Activated CD4-positive, alpha-beta T cell treated with anti-CD3 and anti-CD28 coated beads, Interleukin-2, amount 10 ng/mL, durations not matched to agents 7 days and 5 days (primary cell): ENCODE measurements at places on chromosomes 5 and 9. TPM values are rescaled to one million over a fixed set of nuclear protein-coding genes. Genes with fewer than 3 reads are reported as not detected.

DNA sequence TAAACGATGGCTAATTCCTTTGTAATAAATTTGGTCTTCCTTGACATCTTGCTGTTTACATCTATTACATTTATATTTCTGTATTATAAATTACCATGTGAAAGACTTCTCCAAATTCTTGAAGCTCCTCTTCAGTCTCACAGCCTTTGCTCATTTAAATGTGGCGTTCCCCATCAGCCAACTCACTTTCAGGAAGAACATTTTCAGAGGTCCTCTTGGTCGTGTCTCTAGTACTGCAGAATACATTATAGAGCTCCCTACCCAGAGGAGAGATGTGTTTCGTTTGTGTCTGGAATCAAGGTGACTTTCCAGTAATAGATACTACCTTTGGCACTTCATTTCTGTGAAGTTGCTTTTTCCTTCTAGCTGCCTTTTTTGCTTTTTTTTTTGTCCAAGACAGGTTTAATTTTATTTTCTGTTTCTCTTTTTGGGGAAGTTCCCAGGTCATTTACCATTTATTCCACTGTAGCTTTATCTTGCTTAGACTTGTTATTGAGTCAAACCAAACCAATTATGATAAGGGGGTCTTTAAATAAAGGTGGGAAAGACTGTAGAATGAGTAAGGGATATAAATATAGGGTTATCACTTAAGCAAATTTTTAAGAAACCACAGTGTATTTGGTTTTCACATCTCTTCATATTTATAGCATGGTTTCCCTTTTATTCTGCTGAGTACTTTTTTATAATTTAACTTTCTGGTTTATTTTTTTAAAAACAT lies 12.8 kb downstream of the UBE2B start:
- no peak overlapping the region for H3K4me3 ChIP-seq

DNA sequence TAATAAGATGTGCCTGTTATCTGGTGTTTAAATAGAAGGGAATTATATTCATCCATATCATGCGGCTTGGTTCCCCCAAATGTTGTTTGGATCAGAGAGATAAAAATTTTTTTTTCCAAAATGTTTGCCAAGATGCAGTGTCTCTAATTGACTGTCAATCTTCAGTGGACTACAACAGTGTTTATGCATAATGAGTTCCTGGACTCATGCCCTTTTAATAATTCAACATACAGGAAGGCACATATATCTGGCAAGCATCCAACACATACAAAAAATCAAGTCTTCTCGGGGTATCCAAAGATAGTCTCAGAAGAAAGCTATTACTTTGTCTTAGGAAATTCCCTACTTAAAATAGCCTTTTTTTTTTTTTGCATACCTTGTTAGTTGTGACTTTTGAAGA lies 1534.7 kb downstream of the EFNA5 start:
- no peak for DNase-seq
- no peak overlapping the region for H3K4me3 ChIP-seq
- H3K36me3 ChIP-seq: no peaks in the 10 kb centered on the region
- no peak overlapping the region for H3K27ac ChIP-seq

GRCh38 chr5:154196281-154196680 lies 5.7 kb downstream of the GALNT10 start:
- H3K36me3 ChIP-seq: peaks cover 43% of the 10 kb centered on the region
- peak overlapping the region; percentile 2 for H3K4me3 ChIP-seq
- no peaks in the 10 kb centered on the region for H3K27me3 ChIP-seq
- peaks cover 80% of the 10 kb centered on the region for H3K4me1 ChIP-seq
- peak overlapping the region; percentile 67 for H3K27ac ChIP-seq
- DNase-seq: no peak

DNA sequence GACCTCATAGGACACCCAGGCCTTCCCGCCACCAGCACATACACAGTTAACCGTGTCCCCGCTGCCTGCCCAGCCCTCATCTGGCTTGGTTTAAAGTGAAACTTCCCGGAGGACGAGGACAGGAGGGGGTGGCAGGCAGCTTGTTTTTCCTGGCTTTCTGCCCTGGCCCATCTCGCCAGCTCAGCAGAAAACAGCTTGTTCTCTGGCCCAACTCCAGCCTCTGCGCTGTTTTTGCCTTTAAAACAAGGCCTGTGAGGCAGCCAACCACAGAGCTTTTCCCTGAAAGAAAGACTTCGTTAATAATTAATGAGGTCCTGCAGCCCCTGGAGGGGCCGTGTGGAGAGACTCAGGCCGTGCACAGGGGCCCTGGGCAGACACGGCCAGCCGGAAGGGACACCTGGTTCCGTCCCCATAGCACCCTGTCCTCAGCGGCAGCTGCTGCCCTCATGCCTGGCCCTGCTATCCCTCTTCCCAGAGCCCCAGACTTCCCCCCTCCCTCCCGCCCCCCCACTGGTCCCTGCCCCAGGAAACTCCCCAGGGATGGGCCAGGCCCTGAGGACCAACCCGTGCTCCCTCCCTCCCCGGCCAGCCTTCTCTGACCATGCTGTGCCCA lies 108.7 kb downstream of the RXRA start:
- no peaks in the 10 kb centered on the region for H3K27me3 ChIP-seq
- no peaks in the 10 kb centered on the region for H3K36me3 ChIP-seq
- no peaks in the 10 kb centered on the region for H3K4me1 ChIP-seq
- no peak overlapping the region for H3K4me3 ChIP-seq

- no peak for DNase-seq
- no peak overlapping the region for H3K27ac ChIP-seq
- no peak overlapping the region for H3K4me3 ChIP-seq
- H3K36me3 ChIP-seq: no peaks in the 10 kb centered on the region
These were observed 94.0 kb downstream of the SPATA31D1 start for GRCh38 chr9:82082563-82082962.

- peaks cover 25% of the 10 kb centered on the region for H3K36me3 ChIP-seq
- H3K4me1 ChIP-seq: peaks cover 6% of the 10 kb centered on the region
- H3K4me3 ChIP-seq: no peak overlapping the region
- no peak overlapping the region for H3K27ac ChIP-seq
These were observed 28.0 kb downstream of the TEX10 start for GRCh38 chr9:100324594-100325200.

DNA sequence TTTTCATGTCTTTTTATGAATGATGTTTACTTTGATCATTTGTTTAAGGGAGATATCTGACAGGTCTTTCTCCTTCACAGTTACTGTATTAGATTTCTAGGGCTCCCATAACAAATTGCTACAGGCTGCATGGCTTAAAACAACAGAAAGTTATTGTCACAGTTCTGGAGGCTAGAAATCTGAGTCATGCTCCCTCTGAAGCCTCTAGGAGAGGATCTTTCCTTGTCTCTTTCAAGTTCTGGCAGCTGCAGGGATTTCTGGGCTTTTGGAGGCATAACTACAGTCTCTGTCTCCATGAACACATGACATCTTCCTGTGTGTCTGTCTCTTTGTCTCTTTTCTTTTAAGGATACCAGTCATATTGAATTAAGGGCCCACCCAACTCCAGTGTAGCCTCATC lies 557.3 kb upstream of the SEMA6A start:
- no peak for DNase-seq
- H3K4me1 ChIP-seq: no peaks in the 10 kb centered on the region
- no peak overlapping the region for H3K27ac ChIP-seq

The ADCY2 gene
- total RNA-seq: not detected

DNA sequence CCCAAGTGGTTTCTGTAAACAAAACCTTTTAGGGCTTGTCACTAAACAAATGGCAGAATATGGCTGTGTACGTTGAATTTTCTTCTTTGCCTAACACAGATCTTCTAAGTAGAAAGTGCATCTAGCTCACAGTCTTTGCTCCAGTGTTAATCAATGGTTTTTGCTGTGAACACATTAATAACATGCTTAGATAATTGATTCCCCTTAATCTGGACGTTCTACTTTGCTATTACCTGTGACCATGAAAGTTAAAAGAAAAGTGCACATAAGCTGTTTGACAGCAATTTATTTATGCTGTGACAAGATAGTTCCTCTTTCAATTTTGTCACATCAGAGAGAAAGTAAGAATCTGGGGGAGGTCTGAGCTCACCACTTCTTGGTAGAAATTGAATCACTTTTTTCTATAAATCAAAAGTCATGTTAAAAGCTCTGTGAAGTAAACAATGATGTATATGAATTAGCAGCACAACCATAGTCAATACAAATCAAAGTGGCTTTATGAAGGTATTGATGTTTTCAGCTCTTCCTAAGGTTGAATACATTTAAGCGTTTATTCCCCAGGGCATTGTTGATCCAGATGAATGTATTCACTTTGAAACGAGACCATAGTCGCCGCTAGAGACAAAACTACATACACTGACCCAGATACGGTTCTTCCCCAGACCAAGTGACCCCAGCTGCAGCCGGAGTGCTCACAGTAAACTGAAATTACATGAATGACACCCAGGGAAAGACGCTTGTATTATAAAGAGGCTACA lies 174.6 kb upstream of the ZNF608 start:
- DNase-seq: no peak
- H3K4me1 ChIP-seq: no peaks in the 10 kb centered on the region
- H3K27ac ChIP-seq: no peak overlapping the region

The PITX1 gene
- not detected for total RNA-seq

DNA sequence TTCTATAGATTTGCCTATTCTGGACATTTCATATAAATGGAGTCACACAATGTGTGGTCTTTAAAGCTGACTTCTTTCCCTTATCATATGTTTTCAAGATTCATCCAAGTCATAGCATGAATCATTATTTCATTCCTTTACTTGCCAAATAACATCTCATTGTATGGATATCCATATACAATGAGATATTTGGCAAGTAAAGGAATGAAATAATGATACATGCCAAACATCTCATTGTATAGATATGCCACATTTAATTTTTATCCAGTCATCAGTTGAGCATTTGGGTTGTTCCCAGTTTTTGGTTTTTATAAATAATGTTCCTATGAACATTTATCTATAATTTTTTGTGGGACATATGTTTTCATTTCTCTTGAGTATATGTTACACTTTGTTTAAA lies 20.5 kb upstream of the OR2K2 start:
- no peaks in the 10 kb centered on the region for H3K4me1 ChIP-seq
- no peak overlapping the region for H3K27ac ChIP-seq
- DNase-seq: no peak
- H3K27me3 ChIP-seq: peaks cover 15% of the 10 kb centered on the region

The FCHO2 gene
- 0.57 TPM for total RNA-seq

DNA sequence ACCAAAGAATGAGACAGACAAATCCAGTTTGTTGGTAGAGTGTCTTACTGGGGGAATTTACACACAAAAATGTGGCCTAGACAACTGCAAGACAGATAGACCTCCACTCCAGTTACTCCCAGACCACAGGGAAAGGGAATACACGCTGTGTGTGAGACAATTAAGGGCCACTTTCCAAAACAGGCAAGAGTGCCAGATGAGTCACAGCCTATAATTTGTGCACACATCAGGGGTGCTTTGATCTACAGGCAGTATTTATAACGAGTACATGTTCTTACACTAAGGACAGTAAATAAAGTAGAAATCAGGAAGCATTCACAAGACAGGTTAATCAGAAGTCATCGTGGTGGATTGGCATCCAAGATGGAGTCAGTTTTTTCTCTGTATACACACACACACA lies 114.8 kb downstream of the ZNF622 start:
- H3K36me3 ChIP-seq: no peaks in the 10 kb centered on the region
- H3K4me3 ChIP-seq: no peak overlapping the region
- DNase-seq: no peak
- H3K4me1 ChIP-seq: no peaks in the 10 kb centered on the region
- no peaks in the 10 kb centered on the region for H3K27me3 ChIP-seq

- H3K27me3 ChIP-seq: peaks cover 2% of the 10 kb centered on the region
- H3K27ac ChIP-seq: no peak overlapping the region
- no peak overlapping the region for H3K4me3 ChIP-seq
These were observed 189.0 kb upstream of the EGFLAM start for GRCh38 chr5:38069360-38069759.

The PCA3 gene
- total RNA-seq: not detected

The SPATA31D4 gene
- total RNA-seq: not detected

The RALGDS gene
- total RNA-seq: 92.3 TPM

DNA sequence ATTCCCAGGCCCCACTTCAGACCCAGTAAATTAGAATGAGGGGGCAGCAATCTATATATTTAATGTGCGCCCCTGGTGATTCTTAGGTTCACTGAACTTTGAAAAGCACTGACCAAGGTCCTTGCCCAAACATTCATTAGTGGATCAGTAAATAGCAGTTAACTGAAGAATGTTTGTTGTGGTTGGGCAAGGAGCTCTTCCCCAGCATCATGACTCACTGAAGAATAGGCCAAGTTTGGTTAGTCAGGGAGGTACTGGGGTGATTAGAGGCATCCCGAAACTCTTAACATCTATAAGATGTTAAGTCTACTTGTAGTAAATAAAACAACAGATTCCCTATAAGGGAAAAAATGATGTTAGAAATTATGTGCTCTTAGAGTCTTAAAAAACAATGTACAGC lies 833 bp upstream of the MROH2B start:
- no peak overlapping the region for H3K4me3 ChIP-seq
- no peaks in the 10 kb centered on the region for H3K27me3 ChIP-seq
- no peaks in the 10 kb centered on the region for H3K36me3 ChIP-seq
- no peaks in the 10 kb centered on the region for H3K4me1 ChIP-seq

The FAM163B gene
- total RNA-seq: not detected

The GNA14 gene
- not detected for total RNA-seq
